Endodermal cell (in vitro differentiated cells): ENCODE measurements at places on chromosomes 7 and 10. TPM values are rescaled to one million over a fixed set of nuclear protein-coding genes. Genes with fewer than 3 reads are reported as not detected.

Gene NODAL
- 18.2 to 135 TPM (median 19.2 TPM) in 3 replicates for total RNA-seq

- no peak for DNase-seq
Measured at GRCh38 chr10:119803264-119803663, 69.4 kb downstream of the MCMBP start.

Gene ELFN1
- 3.8 and 5.0 TPM in 2 replicates for total RNA-seq

GRCh38 chr10:130750441-130750840 is 561.1 kb downstream of the TCERG1L start:
- no peak for DNase-seq

- peak; percentile 62 for DNase-seq
Measured at GRCh38 chr7:21869785-21870402, 75.8 kb downstream of the CDCA7L start.

DNA sequence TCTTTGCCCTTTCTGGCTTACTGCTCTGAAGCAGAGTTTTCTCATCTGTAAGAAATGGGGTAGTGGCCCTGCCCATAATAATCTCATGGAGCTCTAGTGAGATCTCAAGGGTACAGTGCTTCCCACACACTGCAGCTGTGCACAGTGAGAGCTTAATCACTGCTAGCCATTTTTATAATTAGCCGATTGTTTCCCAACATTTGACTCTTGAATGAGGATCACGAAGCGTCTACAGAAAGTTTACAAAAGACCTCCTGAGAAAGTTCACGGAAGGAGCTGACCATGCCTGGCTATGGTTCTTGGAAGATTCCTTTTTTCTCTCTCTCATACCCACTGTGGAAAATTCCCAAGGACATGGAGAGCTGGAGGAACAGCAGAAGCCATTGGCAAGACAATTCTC is 70.4 kb downstream of the FAM171A1 start:
- DNase-seq = no peak

DNA sequence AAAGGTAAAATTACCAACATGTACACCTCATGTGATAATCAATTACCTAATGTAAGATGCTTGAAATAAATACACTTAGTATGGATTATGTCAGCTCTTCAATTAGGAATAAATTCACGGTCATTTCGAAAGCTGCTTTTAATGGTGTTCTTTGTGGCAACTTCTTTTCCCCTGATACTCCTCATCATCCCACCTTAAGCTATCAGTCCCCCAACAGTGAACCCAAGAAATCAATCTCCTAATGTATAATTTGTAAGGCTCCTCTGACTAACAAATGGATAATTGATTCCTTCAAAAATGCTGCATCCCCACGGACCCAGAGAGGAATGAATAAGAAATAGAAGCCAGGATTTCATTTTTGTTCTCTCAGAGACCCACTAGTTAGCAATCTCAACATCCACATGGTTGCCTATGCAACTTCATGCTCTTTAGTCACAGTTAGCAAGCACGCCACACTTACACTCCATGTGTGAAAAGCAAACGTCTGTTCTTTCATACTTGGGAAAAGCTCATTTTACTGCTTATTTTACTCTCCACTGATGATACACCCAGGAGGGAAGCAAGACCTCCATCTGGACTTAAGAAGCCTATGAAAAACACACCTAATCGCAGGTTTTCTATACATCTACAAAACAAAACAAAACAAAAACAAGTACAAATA is 70.1 kb downstream of the VPS41 start:
- DNase-seq = no peak

DNA sequence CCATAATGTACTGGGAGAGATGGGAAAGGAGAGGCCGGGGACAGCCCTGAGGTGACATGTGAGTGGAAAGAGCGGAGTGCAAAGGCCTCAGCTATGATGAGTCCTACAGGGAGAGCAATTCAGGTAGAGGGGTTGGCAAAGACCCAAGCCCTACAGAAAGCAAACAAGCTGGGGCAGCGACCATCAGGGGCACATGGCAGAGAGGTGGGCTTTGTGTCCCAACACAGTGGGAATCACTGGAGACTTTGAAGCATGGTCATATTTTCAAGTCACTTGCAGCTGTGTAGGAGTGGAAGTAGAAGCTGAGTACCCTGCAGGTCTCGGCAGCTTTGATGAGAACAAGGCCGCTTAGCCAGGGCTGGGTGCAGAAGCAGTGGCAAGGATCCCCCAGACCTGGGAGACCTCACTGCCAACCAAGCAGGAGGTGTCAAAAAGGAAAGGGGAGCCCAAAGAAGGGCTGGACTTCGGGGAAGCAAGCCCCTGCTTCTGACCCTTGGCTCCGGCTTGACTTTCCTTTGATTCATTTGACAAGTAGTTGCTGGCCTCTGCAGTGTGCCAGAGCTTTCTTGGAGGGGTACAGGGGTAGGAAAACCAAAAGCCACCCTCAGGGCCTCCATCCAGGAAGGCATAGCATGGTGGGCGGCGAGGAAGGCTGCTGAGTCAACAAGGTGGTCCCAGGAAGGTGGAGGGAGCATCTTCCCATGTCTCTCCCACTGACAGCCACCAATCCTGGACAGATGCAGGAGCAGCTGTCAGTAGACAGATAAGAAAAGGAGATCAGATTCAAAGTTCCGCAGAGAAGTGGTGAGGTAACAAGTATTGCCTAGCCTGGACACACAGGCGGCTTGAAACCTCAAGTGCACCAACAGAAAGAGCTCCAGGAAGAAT is 1.9 kb upstream of the PGAM2 start:
- DNase-seq = no peak
